Body of pancreas (tissue), 4 donors: ENCODE measurements at places on chromosomes 3 and 15.

- no peak for DNase-seq
Observed at GRCh38 chr3:154078672-154079071, 42.5 kb upstream of the ARHGEF26 start.

DNA sequence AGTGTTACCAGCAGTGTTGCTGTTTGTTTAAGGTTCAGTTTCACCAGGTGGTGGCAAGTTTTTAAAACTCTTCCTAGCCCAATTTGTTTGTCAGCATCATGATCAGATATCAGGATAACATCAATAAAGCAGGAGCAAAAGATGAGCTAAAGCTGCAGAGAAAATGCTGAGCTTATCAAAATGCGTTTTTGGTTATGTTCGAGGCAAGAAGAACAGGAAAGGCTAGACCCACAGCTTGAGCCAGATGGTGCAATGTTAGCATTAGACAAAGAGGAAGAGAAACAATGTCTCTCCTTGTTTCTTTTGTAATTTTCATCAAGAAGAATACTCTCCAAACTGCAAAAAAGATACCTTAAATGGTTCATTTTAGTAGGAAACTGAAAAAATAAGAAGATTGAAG, 66.2 kb downstream of the THRB start:
- DNase-seq = no peak

- no peak for DNase-seq
Observed at GRCh38 chr15:42147431-42147735, 9.1 kb downstream of the PLA2G4F start.

DNA sequence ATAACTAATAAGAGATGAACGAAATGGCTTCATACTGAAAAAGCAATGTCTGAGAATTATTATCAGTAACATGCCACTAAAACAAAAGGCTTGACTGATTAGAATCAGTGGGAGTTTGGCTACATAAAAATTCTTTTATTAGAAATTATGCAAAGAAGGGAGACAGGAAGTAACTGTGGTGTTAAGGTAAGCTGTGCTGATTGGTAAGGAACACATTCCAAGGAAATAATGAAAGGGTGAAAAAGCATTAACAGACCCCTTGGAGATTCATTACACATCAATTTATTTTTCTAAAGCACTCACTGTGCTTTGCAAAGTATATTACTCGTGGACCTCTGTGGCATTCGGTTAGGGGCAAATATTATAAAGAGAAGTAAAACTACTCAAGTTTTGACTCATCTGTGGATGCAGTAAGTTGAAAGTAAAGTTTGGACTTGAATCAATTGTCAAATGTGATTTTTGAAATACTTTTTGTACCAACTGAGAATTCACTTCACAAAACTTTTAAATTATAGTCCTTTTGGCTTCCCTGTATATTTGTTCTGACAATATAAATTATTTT, 176.1 kb upstream of the ZPLD1 start:
- no peak for DNase-seq

GRCh38 chr15:53837263-53837662, 77.8 kb upstream of the WDR72 start:
- peak; percentile 64 for DNase-seq

GRCh38 chr3:24123596-24123995, 178.5 kb downstream of the NR1D2 start:
- no peak for DNase-seq

DNA sequence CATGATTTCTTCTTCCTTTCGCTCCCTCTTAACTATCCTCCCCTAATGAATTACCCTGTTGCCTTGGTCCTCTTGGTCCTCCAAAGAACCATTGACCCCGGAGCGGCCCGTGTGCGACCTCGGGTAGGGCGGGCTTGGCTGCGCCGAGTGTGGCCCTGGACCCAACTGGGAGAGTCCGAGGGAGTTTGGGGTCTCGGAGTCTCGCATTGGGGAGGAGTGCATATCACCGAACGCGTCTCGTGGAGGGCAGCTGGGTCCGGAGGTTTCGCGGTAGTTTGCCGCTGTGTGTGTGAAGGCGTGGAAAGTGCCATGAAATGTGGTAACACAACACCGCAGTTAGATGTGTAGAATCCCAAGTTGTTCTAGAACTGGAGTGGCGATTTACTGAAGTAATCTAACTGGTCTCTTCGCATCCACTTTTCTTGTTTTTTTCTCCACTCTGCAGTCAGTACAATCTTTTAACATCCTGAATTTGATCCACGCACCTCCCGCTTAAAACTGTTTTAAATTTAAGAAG, 363 bp downstream of the GTF2E1 start:
- peak; percentile 17 for DNase-seq

- no peak for DNase-seq
Observed at GRCh38 chr3:181493423-181493822, 218.3 kb upstream of the SOX2 start.

- peak; percentile 89 for DNase-seq
Observed at GRCh38 chr15:63093486-63094205, 28.0 kb upstream of the LACTB start.

GRCh38 chr3:16514755-16515353, 1.4 kb upstream of the RFTN1 start:
- DNase-seq = no peak

DNA sequence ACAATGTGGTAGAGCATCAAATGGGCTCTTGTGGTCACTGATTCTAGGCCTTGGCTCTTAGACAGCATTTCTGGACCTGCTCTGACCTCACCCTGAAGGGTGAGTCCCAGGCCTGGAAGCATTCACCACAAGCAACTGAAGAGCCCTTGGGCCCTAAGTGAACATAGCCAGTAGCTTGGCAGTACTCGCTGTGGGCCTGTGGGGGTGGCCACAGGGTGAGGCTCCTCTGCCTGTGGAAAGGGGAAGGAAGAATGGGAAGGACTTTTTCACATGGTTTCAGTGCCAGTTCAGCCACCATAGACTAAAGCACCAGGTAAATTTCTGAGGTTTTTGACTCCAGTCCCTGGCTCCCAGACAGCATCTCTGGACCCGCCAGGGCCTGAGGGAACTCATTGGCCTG, 5.1 kb upstream of the ZSCAN2 start:
- peak; percentile 31 for DNase-seq

- DNase-seq = no peak
Observed at GRCh38 chr3:59734061-59734460, 684.2 kb upstream of the CFAP20DC start.

DNA sequence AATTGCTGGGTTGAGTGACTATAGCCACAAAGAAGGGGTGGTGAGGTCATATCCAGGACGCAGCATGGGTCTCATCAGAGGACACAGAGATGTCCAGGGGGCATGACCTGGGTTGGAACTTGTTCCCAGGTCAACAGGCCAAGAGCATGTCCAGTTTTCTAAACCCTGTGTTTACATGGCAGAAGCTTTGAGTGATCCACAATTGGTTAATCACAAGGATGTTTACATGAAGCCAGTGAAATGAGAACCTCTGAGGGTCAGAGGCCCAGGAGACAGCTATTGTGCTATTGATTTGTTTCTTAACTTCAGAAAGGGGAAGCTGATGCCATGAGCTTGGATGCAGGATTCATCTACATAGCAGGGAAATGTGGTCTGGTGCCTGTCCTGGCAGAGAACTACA, 42.2 kb upstream of the TOPBP1 start:
- DNase-seq = no peak

- no peak for DNase-seq
Observed at GRCh38 chr15:52463638-52464037, 65.0 kb downstream of the MYO5A start.

DNA sequence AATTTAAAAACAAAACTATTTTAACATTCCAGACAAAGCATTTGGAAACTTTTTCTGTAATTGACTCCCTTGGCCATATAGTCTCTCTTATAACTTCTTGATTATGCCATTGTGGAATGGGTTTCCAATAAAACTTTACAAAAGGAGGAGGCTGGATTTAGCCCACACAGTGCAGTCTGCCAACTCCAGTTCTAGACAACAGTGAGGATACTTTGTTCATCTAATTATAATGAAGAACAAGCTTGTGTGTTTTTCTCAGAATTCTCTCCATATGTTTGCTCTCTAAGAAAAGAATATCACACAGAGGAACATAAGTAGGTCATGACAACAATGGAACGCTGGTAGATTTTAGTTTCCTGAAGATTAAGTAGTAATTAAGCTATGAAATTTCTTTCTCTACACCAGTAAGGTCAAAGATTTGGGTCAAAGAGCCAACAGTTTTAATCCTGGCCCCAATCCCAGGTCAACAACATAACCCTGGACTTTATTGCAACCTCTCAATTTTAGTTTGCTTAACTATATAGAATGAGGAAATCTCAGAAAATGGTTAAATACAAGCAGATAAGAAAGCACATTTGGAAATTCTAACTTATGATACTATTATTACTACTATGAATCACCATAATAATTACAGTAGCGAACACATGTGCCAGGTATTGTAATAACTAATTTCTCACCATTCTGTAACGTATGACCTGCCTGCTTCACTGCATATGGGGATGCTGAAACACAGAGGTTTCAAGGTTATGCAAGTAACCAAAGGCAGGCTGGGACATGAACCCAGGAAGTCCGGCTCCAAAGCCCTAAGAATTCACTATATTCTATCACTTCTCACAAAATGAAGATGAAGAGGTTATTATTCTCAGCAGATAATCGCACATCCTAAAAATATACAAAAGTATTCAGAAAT, 65.7 kb downstream of the TJP1 start:
- DNase-seq = no peak

DNA sequence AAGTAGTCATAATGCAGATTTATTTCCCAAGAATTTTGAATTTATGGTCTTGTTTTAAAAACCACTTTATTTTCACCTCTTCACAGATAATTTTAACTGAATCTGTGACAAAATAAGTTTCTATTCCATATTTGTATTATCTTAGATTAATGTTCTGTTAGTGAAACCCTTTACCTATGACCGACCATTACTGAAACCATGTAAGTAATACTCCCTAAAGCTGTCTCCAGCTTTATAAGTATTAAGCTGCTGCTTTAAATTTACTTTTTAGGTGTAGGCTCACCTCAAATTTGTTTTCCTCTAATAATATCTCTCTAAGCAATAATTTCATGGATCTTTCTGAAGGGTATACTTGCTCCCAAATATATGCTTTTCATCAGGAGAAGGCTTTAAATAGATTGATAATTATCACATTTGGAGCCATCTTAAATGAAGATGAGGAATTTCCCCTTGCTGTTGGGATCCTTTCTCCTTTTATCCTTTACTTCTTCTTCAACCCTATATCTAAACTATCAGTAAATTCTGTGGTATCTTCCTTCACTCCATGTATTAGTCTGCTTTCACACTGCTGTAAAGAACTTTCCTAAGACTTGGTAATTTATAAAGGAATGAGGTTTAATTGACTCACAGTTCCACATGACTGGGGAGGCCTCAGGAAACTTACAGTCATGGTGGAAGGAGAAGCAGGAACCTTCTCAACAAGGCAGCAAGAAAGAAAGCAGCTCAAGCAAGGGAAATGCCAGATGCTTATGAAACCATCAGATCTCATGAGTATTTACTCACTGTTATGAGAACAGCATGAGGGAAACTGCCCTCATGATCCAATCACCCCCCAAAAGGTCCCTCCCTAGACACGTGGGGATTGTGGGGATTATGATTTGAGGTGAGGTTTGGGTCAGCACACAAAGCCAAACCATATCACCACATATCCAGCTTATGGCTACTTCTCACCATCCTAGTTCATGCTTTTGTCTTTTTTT, 92.3 kb upstream of the P2RY1 start:
- DNase-seq = no peak

DNA sequence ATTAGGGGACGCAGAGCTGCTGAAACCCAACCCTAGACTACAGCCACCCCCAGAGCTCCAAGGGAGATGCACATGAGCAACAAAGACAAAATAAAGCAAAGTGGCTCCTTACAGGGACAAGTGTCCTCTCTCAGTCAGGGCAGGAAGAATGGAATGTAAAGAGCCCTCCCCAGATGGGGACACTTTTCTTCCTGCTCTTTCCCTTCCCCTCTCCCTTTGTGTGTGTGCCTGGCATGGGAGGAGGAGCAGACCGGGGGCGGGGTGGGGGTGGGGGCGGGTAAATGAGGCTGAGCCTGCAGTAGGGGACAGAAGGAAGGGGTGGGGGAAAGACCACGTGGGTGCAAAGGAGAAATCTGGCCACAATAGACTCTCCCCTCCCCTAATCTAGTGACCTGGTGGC, 37.4 kb downstream of the ACAA1 start:
- DNase-seq = no peak

DNA sequence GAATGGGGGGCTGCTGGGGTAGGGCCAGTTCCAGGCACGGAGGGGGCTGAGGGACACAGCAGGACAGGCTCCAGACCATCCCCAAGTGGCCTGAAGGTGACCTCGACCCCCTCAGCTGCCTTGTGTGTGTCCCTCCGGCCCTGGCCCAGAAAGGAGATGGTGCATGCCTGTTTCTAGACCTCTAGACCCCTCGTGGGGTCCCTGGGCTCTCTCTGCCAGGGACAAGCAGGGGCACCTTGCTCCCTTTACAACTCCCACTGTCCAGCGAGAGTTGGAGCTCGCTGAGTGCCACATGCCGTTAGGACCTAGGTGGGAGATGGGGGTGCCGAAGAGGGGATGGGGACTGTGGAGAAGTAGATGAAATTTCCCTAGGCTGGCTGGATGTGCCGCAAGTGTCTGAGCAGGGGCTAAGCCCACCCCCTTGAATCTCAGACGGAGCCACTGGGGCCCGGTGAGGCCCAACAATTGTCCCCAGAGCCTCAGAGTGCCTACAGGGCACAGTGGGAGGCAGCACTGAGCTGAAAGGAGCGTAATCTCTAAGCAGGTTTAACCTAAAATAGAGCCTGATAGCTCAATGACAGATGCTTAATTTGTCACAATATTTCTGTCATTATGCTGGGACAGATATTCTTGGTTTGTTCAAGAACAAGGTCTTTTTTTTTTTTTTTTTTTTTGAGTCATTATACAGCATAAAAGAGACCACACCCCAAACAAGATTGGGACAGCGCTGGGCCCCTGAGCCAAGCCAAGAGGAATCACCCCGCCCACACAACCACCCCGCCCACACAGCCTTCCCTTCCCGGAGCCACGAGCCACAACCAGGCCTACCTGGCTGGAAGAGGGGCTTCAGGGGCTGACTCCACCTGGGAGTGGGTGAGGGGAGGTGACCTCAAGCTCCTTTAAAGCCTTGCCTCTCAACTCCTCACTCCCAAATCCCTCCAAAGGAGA, 23.6 kb upstream of the KLF13 start:
- DNase-seq = no peak

DNA sequence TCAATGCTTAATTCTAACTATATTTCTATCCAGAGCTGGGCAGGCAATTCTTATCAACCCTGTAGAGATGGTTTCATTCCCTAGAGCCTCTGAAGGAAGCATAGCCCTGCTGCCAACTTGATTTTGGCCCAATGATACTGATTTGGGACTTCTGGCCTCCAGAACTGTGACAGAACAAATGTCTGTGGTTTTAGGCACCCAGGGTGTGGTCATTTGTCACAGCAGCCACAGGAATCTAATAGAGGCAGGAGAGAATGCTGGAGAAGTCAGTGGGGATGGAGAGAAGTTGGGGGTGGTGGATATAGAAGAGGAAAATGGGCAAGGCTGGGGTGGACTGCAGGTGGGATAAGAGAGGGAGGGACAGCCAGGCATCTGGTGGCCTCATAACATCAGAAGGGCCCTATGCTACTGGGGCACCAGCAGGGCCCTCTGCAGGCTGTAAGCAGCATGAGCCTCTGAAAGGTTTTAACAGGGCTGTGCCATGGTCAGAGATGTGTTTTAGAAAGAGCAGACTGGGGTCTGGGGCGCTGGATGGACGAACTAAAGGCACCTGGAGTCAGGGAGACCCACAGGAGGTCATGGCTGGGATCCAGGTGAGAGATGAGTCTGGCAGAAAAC, 19.8 kb downstream of the MRPS11 start:
- no peak for DNase-seq

- no peak for DNase-seq
Observed at GRCh38 chr3:65561617-65562016, 477.1 kb downstream of the MAGI1 start.

GRCh38 chr15:92682741-92683510, 27.4 kb upstream of the FAM174B start:
- DNase-seq = peak; percentile 6
